DMS 273 treated with DMSO at 0.1 percent for 48 hours (cell line): ENCODE measurements at places on chromosomes 11 and 22.

GRCh38 chr22:37448516-37449127 is 21.3 kb upstream of the ELFN2 start:
- no peak for DNase-seq

- no peak for DNase-seq
These were observed 515 bp downstream of the BACE1 start for GRCh38 chr11:117315285-117316196.

DNA sequence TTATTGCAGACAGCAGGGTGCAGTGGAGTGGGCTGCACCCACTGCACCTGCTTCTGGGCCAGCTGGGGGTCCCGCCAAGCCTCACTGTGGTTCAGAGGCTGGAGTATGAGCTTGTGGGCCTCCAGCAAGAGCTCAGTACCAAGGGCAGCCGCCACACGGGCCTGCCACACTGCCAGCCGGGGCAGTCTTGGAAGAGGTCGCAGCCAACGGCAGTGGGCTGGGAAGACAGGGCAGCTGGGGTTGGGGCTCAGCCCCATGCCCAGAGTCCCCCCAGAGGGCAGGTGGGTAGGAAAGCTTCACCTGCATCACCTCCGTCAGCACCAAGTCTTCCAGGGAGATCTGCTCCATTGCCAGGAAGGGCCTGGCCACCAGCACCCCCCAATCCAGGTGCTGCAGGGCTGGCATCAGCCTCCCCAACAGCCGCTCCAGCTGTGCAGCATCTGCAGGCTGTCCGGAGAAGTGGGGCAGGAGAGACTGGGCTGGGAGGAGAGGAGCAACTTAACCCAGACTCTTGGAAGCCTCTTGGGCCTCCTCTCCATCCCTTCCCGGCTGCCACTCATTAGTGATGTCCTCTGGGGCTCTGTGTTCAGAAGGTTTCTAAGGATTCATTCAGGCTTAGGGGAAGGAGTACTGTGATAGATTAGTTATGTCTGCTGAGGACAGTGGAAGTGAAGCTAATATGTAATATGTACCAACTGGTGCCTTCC is 1.1 kb upstream of the GSTT4 start:
- DNase-seq, result no peak

DNA sequence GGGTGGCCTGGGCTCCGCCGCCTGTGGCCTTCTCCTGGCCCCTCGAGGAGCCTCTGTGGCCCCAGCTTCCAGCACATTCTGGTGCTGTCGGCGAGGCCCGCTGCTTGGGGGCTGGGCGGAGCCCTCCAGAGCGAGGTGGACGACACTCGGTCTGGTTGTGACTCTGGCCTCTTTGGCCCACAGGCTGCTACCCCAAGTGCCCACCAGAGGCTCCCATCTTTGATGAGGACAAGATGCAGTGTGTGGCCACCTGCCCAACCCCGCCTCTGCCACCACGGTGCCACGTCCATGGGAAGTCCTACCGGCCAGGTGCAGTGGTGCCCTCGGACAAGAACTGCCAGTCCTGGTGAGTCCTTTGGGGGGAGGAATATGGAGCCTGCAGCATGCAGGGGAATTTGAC is 22.4 kb downstream of the MUC5AC start:
- DNase-seq, result no peak

- no peak for DNase-seq
These were observed 21.3 kb downstream of the RASD2 start for GRCh38 chr22:35561796-35562526.

- no peak for DNase-seq
These were observed 4.7 kb downstream of the B3GNT6 start for GRCh38 chr11:77038825-77039326.

DNA sequence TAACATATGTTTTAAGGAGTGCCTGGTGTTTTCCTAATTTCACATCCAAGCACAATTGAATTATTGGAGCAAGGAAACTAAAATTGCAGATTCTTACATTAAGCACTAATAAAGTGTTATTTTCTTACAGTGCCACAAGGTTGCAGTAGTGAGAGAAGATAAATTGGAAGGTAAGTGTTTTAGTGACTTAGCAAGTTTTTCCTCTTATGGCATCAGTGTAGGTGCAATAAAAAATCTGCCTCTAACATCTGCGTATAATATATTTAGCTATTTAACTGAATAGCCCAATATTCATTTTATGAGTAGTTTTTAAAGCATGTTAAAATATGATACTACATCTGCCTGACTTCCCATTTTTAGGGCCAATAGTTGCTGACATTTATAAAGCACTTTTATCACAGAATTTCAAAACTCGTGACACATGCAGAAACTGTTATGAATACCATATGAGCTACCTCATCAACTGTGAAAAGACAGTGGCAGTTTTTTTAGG is 19.0 kb downstream of the POLD3 start:
- DNase-seq, result peak; percentile 1

GRCh38 chr22:45107671-45108070 is 56.1 kb upstream of the NUP50 start:
- DNase-seq, result no peak

GRCh38 chr22:45709060-45709739 is 37.6 kb downstream of the ATXN10 start:
- DNase-seq, result no peak

GRCh38 chr11:18789942-18790341 is 1.7 kb downstream of the PTPN5 start:
- no peak for DNase-seq

DNA sequence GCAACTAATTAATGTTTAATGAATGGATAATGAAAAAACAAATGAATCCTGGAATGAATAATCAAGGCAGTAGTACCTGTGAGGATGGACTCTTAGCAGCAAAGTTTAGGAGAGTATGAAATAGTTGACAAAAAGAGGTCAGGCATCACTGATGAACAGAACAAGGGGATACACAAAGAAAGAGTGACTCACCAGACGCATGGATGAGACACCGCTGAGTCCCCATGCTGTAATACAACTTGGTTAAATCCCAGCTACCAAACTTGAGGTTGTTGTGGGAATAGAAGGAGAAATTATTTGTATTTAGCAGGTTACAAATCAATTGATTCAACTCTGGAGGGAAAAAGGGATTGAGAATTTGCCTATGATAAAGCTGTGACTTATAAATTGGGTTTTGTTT is 976.9 kb upstream of the TENM4 start:
- no peak for DNase-seq

DNA sequence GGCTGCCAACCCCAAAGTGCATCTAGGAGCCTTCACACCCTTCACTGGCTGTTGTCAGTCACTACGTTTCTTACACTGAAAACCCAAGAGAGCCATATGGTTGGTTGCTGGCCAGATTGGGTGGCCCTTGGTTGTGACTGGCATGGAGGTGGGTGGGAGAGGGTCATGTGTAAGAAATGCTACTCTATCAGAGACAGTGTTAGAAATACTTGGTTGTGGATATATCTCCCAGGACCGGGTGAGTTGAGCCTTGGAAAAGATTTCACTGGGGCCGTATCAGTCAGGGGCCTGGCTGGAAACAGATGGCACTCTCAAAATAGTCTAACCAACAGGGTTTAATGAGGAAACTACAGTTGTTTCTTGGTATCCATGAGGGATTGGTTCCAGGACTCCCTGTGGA is 15.2 kb downstream of the ENDOD1 start:
- peak; percentile 65 for DNase-seq

GRCh38 chr11:94297985-94298576 is 6.3 kb upstream of the IZUMO1R start:
- no peak for DNase-seq

DNA sequence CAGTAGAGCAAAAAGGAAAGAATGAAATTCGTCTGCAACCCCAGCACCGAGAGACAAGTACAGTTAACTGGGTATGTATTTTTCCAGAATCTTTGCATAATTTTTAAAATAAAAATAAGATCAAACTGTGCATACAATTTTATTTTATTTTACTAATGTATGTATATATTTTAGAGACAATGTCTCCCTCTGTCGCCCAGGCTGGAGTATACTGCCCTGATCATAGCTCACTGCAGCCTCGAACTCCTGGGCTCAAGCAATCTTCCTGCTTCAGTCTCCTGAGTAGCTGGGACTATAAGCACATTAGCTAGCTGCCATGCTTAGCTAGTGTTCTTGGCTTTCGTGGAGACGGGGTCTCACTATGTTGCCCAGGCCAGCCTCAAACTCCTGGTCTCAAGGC is 18.8 kb upstream of the DRD2 start:
- no peak for DNase-seq

- DNase-seq, result peak; percentile 43
These were observed 988 bp downstream of the TNRC6B start for GRCh38 chr22:40178417-40179409.

DNA sequence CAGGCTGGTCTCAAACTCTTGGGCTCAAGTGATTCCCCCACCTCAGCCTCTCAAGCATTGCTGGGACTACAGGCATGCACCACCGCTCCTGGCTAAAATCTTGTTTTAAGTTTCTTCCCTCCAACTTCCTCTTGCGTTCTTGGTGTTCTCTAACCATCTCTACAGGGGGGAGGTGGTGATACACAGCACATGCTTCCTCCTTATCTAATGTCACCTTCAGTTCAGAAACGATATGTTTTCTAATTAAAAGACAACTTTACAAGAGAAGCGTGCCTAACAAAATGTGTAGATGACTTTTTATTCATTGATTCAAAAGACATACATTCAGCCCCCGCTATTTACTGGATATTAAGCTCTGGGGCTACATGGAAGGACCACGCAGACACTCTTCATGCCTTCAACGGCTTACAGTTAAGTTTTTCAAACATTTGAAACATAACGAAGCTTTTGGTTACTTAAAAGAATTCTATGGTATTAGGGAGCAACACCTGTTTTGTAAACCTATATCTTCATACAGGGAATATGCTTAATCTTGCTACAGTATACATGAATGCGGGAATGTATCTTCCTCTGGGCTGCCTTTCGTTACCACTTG is 933 bp upstream of the DLAT start:
- DNase-seq, result no peak
